ENCODE measurements at places on chromosomes 2 and 18.

DNA sequence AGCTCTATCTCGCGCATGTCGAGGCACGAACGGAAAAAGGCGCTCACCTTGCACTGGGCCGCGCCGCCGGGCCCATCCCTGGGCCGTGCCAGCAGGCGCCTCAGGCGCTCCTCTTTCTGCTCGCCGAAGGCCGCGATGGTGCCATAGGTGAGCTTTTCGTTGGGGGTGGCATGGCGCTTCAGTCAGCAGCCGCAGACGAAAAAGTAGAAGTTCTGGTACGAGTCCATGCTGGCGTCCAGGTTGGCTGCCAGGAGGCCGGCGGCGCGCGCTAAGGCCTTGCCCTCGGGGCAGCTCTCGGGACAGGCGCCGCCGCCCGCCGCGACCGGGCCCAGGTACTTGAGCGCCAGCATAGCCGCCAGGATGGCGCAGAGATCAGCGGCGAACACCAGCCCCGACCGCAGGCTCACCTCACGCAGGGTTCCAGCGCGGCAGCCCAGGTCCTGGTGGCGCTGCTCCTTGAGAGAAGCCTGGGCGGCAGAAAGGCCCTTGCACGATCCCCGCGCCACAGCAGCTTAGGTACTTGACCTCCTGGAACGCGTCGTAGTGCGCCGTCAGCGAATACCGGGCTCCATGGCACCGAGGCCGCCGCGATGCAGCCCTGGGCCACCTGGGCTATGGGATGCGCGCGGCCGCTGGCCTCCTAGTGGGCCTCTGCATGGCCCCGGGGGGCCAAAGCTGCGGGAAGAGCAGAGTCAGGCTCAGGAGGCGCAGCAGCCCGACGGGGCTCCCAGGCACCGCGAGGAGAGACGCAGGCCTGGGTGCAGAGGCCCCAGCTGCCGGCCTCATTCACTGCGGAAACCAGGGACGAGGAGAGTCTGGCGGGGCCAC, 12.8 kb downstream of the ALPG start:
- DNase-seq, result no peak

GRCh38 chr2:210833403-210833802, 277.0 kb downstream of the CPS1 start:
- no peak for DNase-seq

DNA sequence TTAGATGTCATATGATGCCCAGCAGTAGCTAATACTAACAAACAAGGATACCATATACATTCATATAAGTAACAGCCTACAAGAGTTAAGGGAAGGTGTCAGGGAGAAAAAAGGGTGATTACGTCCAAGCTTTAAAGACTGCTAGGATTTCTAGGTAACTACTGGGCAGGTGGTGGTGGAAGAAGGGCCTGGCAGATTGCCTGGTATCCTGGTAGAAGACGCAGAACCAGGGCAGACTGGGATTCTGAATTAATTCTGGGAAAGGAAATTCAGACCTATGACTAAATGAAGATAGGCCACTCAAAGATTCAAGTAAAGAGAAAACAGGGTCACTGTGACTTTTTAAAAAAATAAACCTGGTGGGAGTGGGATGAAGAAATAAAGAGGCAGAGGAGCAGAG, 31.9 kb downstream of the NDUFA10 start:
- no peak for DNase-seq

DNA sequence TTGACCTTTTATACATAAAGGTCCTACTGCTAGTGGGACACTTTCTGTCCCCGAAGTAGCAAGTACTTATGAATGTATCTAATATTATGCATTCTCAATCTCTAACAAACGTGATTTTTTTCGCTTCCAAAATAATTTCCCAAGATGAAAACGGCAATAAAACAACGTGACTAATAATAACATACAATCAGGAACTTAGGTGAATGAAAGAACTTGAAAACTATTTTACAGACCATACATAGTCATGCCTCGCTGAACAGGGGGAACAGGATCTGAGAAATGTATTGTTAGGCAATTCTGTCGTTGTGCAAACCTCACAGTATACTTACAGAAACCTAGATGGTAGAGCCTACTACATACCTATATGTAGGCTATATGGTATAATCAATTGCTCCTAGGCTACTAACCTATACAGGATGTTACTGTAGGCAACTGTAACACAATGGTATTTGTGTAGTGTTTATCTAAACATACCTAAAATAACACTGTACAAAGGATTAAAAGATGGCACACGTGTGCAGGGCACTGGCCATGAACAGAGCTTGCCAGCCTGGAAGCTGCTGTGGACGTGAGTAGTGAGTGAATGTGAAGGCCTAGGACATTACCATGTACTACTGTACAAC, 2.5 kb downstream of the RTN4 start:
- no peak for DNase-seq

- DNase-seq, result no peak
These were observed 9.9 kb upstream of the AOX1 start for GRCh38 chr2:200575957-200576356.

DNA sequence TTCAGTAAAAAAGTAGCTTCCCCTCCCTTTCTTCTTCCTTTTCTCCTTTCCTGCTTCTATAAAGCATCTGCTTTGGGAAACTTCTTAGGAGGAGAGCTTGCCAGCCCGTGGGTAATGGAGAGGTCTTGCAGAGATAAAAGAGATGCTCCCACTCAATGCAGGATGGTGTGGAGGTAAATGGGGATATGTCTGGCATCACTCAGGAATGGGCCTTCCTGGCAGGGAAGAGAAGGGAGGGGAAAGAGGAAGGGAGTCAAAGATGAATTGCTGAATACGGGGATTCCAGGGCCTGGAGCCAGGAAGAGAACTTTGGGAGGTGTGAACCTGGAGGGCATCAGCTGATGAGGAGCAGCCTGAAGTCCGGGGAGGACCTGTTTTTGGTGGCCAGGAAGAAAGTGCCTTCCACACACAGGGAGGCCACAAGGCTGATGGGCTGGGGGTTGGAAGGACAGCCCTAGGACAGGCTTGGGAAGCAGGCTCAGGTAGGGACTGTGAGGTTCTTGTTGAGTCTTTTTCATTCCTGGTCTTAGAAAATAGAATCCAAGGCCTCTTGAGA, 25.2 kb downstream of the IL1B start:
- no peak for DNase-seq

DNA sequence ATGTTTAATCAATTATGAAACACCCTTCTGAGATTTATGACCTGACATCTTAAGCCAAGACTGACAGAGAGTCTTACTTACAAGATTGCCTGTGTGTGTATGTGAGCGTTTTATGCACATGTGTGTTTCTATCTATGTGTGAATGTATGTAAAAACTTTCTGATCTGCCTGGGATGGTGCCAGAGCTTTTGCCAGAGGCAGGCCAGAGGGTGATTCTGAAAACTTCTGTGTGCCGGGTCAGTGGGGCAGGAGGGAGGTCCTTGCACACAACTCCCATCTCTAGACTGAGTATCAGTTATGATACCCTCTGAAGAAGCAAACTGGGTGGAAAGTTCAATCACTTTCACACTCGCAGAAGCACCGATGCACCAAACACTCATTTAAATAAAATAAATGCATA, 335.0 kb upstream of the NT5C1B start:
- DNase-seq, result no peak

DNA sequence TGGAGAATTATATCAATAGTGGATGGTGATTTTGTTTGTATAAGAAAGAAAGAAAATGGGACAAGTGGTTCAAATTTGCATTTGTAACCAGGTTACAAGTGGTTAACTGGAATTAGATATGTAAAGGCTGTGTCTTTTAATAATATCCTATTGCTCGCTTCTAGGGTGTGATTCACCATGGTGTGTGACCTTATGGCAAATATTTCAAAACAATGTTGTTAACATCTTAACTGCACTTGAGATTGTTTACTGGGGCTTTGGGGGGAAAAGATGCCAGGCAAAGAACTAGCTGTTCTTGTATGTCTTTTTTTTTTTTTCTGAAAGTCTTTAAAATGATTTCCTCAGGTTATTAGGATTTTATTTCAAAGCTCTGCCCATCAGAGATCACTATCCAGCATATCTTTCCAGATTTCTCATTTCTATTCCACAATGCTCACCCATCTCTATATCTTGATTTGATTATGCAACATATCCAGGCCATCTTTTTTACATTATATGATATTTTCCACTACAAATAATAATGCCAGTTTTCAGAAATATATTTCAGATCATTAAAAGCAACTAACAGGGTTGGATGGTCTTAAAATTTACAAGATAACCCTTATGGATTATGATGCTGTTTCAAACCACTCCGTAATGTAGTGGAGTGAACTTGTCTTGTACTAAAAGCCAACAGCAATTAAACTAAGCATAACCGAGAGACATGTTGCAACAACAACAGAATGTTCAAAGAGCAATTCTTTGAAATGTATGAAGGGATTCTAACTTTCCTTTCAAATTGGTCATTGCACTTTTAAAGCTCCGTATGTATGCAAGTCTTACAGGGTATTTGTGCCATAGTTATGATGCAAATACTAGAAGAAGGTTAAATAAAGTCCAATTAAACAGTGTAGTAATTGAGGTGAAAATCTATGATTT, 341.5 kb upstream of the ETAA1 start:
- peak; percentile 41 for DNase-seq

GRCh38 chr2:237449193-237449881, 35.4 kb upstream of the COL6A3 start:
- no peak for DNase-seq

GRCh38 chr2:197571627-197572271, 55.9 kb downstream of the MOB4 start:
- DNase-seq, result no peak

GRCh38 chr2:9280224-9280623, 73.6 kb downstream of the ASAP2 start:
- no peak for DNase-seq

DNA sequence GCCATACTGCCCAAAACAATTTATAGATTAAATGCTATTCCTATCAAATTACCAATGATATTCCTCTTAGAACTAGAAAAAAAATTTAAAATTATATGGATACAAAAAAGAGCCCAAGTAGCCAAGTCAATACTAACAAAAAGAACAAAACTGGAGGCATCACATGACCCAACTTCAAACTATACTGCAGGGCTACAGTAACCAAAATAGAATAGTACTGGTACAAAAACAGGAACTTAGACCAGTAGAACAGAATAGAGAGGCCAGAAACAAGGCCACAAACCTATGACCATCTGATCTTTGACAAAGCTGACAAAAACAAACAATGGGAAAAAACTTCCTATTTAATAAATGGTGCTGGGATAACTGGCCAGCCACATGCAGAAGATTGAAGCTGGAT, 86.1 kb upstream of the KYNU start:
- DNase-seq, result no peak

- no peak for DNase-seq
These were observed 11.0 kb downstream of the CCBE1 start for GRCh38 chr18:59686260-59686659.

DNA sequence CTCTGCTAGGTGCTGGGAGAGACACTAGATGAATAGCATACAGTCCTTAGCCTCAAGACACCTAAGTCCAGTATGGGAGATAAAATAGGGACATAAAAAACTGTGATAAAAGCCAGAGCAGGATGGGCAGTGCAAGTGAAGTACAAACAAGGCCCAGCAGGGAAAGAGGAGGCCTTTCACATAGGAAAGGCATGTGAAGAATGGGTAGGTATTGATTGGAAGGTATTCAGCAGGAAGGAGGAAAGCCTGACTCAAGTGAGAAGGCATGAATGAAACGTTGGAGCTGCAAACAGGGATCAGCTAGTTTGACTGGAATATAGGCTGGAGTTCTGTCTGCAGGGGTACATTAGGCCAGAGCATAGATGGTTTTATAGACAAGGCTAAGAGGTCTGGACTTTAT, 11.0 kb upstream of the CXCR4 start:
- no peak for DNase-seq

- DNase-seq, result no peak
These were observed 30.2 kb upstream of the SSB start for GRCh38 chr2:169768262-169768995.

- DNase-seq, result no peak
These were observed 3.5 kb downstream of the RND3 start for GRCh38 chr2:150484006-150484405.

DNA sequence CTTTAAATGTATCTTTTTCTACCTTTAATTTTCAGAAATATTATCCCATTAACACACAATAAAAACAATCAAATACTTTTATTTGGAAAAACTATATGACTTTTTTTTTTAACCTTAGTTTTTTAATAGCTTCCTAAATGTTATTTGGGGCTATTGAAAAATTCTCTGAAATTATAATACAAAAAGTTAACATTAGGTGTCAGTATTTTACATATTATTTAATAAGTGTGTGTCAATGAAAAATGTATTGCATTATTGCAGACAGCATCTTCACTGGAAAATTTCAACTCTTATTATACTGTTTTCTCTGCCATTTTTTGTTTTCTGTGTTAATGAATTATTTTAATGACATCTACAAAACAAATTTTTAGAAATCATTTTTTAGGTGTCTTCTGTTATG, 51.1 kb upstream of the ARHGAP15 start:
- no peak for DNase-seq

DNA sequence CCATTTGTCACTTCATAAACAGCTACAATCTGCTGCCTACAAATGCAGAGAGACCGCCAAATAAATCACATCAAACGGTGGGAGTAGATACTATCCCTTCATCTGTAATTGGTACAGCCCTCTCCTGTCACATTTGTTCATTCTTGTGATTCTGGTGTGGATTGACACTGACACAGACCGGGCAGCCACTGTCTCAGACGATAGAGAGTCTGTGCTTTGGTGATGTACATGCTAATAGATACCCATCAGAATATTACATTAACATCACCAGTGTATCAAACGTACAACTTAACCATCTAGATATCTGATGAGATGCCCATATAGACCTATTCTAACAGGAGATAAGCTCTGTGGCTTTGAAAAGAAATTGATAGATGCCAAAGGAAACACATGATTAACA, 419.7 kb upstream of the ZEB2 start:
- DNase-seq, result no peak

DNA sequence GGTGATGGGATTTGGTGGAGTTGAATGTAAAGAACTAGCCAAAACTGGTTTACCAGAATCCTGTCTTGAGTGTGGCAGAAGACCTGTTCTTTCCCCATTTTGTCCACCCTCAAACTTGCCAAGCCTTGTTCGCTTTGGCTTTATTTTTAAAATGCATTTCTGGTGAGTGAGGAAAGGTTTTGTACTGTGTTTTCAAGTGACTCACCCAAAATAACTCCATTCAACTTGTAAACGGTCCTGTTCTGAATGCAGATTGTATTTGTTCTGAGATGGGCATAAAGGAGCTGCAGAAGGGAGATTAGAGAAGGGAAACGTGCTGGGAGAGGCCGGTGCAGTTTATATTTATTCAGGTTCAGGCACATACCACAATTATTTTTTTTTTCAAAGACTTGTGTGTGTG, 5.3 kb upstream of the ITPRID2 start:
- no peak for DNase-seq

GRCh38 chr2:196884368-196884767, 42.1 kb downstream of the PGAP1 start:
- DNase-seq, result no peak

- peak; percentile 92 for DNase-seq
These were observed 245.0 kb upstream of the FN1 start for GRCh38 chr2:215680605-215681598.

GRCh38 chr2:76731157-76731556, 791.0 kb downstream of the LRRTM4 start:
- DNase-seq, result no peak

Measured in skeletal muscle cell (primary cell).